ENCODE measurements at places on chromosomes 13 and 19. TPM values are rescaled to one million over a fixed set of nuclear protein-coding genes. Genes with fewer than 3 reads are reported as not detected.

OLFM4 gene
- not detected for total RNA-seq

LEUTX gene
- total RNA-seq: not detected

DNA sequence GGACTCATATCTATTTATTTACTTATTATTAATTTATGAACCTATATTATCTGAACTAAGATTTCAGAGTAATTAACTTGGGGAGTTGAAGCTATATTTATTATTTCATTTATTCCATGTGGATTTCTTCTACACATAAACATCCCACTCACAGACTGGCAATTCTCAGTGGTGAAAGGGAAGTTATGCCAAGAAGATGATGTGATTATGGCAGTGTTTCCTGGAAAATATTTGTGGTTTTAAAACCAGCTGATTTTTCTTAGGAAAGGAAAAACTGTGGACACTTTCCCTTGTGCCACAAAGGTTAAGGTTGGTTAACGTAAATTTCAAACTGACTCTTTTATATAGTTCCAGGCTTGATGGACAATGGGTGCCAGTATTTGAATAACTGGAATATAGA, 513.1 kb downstream of the SLITRK6 start:
- H3K27me3 ChIP-seq: peaks cover 8% of the 10 kb centered on the region
- DNase-seq: no peak
- no peak overlapping the region for H3K4me3 ChIP-seq
- H3K4me1 ChIP-seq: peaks cover 13% of the 10 kb centered on the region
- H3K27ac ChIP-seq: no peak overlapping the region
- H3K36me3 ChIP-seq: no peaks in the 10 kb centered on the region

DNA sequence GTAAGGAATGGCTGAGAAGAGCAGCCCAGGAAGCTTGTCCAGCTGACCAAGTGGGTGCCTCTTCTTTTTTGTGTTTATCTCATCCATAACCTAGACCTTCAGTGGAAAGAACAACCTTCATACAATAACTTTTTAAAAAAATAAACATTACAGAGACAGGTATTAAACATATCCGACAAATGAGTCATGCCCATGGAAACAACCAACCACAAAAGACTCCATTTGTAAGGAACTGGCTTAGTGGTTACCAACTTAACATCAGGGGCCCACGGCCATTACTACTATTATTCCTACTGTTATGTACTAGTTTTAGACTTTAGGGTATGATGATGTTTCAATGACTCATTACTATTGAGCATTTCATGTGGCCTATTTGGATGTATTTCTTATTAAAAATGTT, 191.7 kb upstream of the SERP2 start:
- H3K36me3 ChIP-seq: no peaks in the 10 kb centered on the region
- H3K27me3 ChIP-seq: peaks cover 4% of the 10 kb centered on the region
- H3K4me1 ChIP-seq: no peaks in the 10 kb centered on the region
- no peak for DNase-seq

All from progenitor cell of endocrine pancreas (in vitro differentiated cells).